ENCODE measurements at places on chromosomes 2 and 18. TPM values are rescaled to one million over a fixed set of nuclear protein-coding genes. Genes with fewer than 3 reads are reported as not detected.

- DNase-seq = no peak
Measured at GRCh38 chr18:46920067-46920466, 2.7 kb downstream of the KATNAL2 start.

DNA sequence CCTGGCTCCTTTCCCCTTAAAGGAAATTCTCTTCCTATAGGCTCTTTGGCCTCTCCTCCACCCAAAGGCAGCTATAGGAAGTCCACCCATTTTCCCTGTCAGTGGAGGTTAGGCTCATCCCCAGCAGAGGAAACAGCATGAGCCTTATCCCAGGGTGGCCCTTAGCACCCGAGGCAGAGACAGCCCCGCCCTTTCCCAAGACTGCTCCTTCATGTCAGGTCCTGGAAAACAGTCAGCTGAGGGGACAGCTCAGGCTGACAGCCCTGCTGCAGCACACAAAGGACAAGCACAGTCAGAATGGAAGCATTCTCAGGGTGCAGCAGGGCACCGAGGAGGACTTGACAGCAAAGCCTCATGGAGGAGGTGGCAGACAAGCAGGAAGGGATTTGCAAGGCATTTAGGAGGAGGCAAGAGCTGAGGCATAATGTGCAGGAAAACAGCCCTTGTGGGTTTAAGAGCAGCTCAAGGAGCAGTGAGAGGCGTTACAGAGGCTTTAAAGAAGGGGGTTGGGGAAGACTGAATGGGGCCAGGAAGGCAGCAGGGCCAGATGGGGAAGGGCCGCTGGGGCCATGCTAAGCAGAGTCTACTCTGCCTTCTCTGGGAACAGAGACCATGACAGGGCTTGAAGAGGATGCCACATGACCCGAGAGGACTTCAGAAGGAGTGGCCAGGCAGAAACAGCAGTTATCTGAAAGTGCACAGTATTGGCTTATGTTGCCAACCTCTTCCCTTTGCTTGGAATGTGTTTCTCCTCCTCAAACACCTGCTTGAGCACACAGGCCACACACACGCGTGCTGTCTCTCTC is 216.6 kb downstream of the SH3BP4 start:
- DNase-seq = no peak

- DNase-seq = no peak
Measured at GRCh38 chr18:11136241-11136640, 13.1 kb downstream of the PIEZO2 start.

GRCh38 chr2:166841679-166842078 is 46.6 kb upstream of the XIRP2 start:
- DNase-seq = no peak

The PGAP1 gene
- 4.5 TPM for total RNA-seq

DNA sequence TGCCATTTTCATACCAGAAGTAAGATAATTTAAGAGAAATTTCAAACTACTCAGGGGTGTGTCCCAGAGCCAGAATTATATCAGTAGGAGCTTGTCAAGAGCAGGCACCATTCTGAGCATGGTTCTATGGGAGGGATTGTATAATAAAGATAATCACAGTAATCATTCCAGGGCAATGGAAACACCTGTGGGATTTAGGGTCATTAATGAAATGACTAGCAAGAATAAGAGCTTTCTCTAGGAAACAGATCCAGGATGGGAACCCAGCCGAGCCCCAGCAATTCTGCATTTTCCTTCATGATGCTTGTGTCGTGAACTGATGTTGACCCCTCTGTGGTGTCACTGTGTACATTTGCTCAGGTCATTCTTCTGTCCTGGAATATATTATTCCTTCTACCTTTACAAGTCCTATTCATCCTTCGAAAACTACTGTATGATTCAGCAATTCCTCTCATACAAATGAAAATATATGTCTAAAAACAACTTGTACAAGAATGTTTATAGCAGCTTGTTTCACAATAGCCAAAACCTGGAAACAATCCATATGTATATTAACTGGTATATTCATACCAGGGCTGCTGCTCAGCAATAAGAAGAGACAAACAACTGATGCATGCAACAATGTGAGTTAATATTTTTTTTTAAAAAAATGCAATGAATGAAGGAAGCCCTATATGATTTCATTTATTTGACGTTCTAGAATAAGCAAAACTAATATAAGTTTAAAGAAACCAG is 687.8 kb upstream of the KLHL29 start:
- no peak for DNase-seq

GRCh38 chr2:153101187-153101586 is 377.4 kb downstream of the RPRM start:
- DNase-seq = no peak

Measured in Daoy (cell line).